ENCODE measurements at places on chromosomes 3 and 15.
A peak's percentile ranks its signal among the peaks of the same experiment; 100 is the strongest.

GRCh38 chr3:190208196-190208595, 87.5 kb upstream of the P3H2 start:
- no peak for DNase-seq

GRCh38 chr3:62805106-62805505, 70.1 kb downstream of the CADPS start:
- DNase-seq = no peak

GRCh38 chr15:62060896-62061280, 641 bp upstream of the VPS13C start:
- DNase-seq = no peak

DNA sequence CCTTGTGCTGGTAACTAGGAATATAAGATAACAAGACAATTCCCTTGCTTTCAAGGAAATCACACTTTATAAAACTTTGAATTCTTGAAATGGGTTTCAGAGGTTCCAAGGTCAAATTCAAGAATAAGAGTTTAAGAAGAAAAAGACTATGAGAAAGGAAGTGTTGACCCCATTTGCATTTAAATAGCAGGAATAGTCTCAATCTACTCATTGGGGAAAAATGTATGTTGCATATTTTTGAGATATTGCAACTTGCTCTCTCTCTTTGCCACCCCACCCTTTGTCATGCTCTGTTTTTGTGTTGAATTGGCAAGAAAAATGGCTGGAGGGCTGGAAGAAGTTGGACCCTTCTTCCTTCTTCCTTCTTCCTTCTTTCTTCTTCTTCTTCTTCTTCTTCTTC, 699.2 kb downstream of the TUSC7 start:
- DNase-seq = no peak

GRCh38 chr3:65350801-65351476, 663.1 kb upstream of the ADAMTS9 start:
- DNase-seq = no peak

DNA sequence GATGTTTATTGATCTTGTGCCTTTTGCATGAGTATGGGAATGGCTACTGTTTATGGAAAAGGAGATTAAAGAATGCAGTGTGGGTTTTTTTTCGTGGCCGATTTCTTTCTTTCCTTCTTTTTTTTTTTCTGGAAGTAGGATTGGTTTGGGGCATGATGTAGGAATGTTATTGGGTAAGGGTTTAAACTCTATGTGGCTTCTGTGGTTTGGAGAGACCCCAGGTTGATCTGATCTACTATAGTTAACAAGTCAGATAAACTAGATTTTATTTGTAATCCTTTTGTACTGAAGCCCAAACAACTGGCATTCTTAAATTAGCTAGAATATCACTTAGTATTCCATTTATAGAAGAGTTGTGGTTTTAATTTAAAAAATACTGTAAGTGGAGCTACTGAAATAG, 304.8 kb downstream of the LPP start:
- DNase-seq = no peak

GRCh38 chr3:36903119-36903882, 41.6 kb downstream of the TRANK1 start:
- DNase-seq = peak; percentile 70

GRCh38 chr3:23888617-23889228, 28.1 kb downstream of the NKIRAS1 start:
- no peak for DNase-seq

DNA sequence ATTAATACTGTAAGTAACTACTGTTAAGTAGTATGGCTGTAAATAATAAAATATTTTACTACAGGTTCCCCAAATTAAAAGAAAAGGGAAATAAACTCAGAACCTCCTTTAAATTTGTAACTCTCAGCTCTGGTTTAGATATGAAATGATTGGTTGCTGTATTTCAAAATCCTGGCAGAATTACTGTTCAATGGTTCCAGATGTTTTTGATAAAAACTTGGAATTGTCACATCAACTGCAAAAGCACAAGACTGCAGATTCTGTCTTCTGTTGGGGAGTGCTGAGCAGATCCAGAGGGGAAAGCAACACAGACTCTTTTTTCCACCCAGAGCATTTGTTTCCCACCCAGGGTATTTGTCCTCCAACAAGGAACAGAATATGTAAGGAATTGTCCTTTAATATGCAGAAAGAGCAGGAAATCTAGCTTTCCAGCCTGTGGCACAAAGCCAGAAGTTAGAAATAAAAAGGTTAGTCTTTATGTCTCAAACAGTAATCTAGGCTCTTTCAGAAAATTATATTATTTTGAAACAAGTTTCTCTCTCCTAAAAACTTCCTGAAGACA, 178.1 kb downstream of the KLHL25 start:
- DNase-seq = no peak

GRCh38 chr3:65376426-65376825, 662.3 kb downstream of the MAGI1 start:
- no peak for DNase-seq

DNA sequence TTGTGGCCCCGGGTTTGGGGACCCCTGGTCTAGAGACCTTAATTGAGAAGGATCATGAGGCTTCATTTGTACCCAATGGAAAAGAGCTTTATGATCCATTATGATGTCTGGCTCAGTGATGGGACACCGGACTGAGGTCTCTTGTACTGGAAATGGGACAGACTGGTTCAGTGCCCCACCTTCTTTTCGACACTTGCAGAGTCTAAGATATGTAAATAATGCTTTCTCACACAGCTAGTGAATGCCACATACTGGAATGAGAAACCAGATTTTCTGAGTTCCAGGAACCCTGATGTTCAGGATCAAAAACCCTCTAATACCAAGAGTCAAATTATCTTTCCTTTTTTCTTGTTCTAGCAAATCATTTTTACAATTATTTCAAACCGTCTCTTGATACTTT, 116.3 kb upstream of the ARPP21 start:
- DNase-seq = no peak

DNA sequence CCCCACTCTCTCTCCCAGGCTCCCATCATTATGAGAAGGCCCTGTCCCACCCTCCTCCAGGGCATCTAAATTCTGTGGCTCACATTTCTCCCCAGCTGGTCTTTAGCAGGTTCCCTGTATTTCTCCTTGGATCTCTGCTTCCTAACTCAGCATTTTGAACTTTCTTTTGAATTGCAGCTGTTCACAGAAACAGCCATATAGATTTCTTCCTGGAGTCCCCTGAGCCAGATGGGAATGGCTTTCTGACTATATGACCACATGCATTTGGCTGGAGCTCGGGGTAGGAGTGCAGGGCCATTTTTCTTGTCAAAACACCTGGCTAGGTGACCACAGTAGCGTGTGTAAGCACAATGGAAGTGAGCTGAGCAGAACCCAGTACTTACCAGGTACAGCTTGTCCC, 22.0 kb downstream of the RBP2 start:
- DNase-seq = no peak

DNA sequence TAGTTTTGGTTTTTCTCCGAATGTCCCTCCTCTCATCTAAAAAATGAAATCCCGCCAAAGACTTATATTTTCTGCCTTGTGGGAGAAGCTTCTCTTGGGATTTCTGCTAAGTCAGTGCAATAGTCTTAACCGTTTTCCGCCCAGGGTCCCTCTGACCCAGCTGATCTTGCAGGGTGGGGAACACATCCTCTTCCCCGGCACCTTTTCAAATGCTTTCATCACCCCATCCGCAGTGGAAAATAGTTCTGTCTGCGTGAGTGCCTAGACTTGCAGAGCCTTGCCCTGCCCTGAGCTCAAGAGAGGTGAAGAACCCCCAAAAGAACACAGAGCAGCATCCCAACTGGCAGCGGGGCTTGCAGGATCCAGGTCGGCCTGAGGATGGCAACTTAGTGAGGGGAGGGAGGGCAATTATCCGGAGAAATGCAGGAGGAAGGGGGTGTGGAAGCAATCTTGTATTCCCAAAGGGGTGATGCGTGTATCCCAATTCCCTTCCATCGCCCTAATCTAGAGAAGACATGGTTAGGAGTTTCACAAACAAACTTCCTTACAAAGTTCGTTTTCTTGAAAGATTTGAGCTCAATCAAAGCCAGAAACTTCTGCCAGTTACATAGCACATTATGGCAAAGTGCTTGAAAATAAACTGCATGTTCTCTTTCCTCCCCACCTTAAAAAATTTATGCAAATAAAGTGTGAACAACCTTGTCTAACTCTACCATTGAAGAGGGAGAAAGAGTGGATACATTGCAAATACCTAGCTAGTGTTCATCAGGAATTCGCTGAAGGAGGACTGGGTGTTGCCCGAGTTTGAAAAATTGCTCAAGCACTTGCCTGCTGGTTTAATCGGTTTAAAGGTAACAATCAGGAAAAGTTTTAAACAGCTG, 79.9 kb downstream of the NR2F2 start:
- DNase-seq = no peak

DNA sequence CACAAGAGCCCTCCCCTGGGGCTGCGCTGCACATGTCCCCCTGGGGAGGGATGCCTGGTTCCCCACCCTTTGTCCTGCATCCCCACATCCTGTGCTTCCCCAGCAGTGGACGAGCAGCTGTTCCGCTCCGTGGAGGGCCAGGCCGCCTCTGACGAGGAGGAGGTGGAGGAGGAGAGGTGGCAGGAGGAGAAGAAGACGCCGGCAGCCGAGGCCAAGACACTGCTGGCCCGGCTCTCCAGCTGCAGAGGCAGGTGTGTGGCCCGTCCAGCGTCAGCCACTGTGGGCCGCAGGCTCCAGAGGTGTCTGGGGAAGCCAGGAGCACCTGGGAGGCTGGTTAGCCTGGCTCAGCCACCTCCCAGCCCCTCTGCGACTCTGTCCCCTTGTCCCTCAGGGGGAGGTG, 27.9 kb upstream of the GP9 start:
- no peak for DNase-seq

- no peak for DNase-seq
These were observed 52.3 kb upstream of the GALNT15 start for GRCh38 chr3:16122155-16122554.

DNA sequence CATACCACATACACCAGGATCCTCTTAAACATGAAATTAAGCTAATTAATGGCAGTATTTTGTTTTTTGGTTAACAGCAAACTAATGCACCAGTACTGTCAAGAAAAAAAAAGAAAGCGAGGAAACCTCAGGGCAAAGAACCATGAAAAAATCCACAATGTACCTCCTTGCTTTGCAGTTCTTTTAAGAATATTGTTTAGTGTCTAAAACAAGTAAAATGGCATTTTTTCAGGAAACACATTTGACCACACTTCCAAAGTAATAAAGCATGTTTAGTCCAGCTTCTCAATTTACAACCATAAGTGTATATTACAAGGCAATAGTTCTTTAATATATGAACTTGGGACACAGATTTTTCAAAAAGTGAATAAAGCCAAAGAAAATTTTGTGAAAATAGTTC, 26.6 kb downstream of the AAGAB start:
- no peak for DNase-seq

GRCh38 chr3:194072097-194072428, 63.9 kb upstream of the HES1 start:
- no peak for DNase-seq

GRCh38 chr15:45386420-45386819, 8.1 kb upstream of the GATM start:
- DNase-seq = no peak

DNA sequence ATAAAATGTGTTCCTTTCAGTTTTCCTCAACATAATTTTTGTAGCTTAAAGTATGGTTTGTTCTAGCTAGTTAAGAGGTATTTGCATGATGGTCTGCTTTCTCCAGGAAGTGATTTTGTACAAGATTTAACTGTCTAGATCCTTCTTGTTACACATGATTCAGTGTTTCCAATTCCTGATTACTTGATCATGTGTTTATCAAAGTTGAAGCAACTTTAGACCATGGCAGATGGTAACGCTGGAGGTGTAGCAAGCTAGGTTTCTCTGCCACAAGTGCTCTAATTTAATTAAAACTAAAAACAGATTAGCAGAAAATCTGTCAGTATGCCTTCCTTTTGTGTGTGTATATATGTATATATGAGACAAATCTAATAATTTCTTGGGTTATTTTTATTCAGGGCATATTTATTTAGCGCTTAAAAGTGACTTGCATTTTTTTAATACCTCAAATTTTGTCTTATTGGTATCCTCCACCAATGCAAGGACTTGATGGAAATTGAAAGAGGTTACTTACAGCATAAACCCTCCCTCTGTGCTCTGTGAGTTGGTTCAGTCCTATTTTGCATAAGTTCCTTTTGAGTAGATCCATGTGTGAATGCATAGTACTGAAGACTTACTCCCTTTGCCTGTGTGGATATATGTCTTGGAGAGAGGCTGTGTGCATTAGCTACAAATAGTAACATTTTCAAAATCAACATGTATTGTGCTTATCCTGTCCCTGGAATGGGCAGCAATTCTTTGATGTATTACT, 157.3 kb upstream of the CGNL1 start:
- no peak for DNase-seq

DNA sequence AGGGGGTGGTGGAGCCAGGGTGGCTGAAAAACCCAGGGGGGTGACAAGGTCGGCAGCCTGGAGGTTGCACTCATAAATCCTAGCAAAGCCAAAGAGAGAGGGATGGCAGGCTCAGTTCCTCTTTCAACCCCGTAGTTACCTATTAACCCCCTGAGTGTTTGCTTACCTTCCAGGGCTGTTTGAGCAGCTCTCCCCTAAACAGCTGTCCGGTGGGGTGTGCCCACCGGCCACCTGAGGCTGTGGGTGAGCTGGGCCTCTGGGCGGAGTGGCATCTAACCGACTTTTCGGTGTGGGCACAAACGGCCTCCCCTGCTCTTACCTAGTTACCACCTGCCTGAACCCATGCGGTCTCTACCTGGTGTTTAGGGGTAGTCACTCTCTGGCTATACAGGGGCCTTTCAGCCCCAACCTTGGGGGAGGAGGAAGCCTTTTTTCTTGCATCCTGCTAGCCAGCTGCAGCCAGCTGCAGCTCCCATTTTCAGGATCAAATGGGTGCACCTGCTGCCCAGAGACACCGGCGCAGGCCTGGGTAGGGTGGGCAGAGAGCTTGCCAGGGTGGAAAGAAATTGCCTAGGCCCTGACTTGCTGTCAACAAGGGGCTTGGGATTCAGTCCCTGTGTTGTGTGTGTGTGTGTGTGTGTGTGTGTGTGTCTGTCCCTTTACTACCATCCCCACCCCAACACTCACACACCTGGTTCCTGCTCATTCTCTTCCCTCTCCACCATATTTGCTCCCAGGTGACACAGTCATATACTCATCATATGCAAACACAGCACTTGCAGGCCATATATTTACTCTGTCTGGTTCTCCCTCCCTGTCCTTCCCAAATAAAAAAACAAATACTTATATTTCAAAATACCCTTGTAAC, 3.7 kb downstream of the DLL4 start:
- no peak for DNase-seq

- no peak for DNase-seq
These were observed 64.6 kb downstream of the PEAK1 start for GRCh38 chr15:77355321-77355720.

DNA sequence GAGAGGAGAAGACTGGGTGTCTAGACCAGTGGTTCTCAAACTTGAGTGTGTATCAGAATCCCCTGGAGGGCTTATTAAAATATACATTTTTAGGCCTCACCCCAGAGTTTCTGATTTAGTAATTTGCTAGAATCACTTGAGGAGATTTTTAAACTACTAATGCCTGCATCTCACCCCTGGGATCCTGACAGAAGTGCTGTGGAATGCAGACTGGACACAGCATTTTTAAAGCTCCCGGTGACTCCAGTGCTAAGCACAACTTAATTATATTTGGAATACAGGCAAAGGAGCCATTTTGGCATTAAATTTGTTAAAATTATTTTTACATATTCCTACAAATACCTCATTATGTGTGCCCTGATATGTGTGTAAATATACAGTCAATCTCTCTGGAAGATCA, 26.7 kb upstream of the COL6A6 start:
- no peak for DNase-seq

Data from vagina (tissue), 2 donors.